ENCODE measurements at places on chromosomes 3 and 15.
A peak's percentile ranks its signal among the peaks of the same experiment; 100 is the strongest.

- DNase-seq, result no peak
Measured at GRCh38 chr15:51680321-51680720, 982 bp upstream of the SCG3 start.

- no peak for DNase-seq
Measured at GRCh38 chr15:68709876-68710275, 110.8 kb downstream of the ANP32A start.

- no peak for DNase-seq
Measured at GRCh38 chr3:182083112-182083511, 371.4 kb downstream of the SOX2 start.

DNA sequence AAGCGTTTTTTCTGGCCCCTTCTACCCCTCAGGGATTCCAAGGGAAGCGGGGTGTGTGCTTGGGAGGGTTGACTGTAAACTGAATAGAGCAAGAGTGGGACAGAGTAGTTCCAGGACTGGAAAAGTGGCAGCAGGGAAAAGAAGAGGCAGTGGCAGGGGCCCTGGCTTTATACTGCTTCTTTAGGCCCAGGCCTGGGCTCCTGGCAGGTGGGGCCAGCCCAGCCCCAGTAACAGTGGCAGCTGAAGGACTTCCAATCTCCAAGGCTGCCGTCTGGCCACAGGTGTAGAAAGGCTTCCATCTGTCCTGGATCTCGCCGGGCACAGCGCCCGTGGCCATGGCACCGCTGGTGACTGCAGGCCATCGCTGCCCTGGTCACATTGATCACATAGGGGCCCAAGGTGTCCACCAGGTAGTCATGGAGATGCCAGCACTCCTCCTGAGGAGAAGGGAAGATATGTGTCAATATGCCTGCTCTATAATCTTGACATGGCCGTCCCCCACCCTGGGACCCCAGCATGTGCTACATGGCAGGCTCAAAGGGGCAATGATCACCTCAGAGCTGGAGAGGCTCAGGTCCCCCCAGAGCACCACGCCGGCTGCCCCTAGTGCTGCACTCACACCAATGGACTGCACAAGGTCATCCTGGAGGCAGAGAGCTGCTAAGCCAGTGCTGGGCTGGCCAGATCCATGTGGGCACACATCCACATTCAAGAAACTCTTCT lies 1.0 kb upstream of the IFRD2 start:
- DNase-seq, result peak; percentile 62

DNA sequence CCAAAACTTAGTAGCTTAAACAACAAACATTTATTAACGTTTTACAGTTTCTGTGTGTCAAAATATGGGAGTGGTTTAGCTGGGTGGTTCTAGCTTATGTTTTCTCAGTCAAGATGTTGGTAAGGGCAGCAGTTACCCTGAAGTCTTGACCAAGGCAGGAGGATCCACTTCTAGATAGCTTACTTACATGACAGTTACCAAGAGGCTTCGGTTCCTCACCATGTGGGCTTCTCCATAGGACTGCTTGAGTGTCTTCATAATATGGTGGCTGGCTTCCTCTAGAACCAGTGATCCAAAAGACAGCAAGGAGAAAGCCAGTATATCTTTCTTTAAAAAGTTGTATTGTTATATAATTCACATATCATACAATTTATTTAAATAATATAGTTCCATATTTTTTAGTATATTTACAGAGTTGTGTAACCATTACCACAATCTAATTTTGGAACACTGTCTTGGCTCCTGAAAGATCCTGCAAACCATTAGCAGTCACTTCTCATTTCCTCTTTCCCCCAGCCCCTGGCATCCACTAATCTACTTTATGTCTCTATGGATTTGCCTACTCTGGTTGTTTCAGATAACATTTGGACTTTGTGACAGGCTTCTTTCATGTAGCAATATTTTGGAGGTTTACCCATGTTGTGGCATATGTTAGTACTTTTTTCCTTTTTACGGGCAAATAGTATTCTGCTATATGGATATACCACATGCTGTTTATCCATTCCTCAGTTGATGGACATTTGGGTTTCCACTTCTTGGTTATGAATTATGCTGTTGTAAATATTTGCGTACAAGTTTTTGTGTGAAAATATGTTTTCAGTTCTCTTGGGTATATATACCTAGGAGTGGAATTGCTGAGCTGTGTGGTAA lies 33.3 kb downstream of the MAPK6 start:
- DNase-seq, result no peak

GRCh38 chr3:72597756-72598195 lies 250.5 kb downstream of the SHQ1 start:
- no peak for DNase-seq

GRCh38 chr15:88663141-88663621 lies 24.4 kb downstream of the ISG20 start:
- no peak for DNase-seq

DNA sequence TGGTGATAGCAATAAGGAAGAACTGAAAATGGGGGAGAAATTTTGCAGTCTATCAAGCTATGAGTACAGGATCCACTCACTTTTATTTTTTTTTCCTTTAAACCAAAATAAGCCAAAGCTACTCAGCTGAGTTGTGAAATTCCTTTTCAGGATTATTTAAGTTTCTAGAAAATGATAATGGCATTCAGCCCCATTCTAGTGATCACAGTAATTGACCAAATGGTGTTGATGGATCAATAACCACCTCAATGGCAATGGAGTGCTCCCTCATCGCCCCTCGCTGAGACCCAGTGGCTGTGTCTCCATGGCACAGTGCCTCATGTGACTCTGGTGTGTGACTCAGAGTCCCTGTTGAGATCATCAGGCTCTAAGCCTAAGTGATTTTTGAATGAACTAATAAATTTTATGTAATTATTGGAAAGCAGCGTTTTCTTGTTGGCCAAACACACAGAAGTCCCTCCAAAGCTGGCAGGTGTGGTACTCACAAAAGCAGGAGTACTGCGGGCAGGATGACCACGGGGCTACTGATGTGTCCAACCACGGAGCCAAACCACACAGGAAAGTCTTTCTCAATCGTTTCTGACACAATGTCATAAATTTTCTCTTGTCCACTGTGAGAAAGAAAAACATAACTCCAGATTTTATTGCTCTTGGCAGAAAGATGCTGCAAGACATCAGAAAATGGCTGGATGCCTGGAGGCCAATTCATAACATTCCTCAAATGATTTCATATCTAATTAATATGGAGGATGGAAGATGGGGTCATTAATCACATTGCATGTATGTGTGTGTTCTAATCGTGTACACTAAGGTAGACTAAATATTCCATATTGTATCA lies 14.4 kb upstream of the STARD5 start:
- no peak for DNase-seq

GRCh38 chr3:14057701-14058100 lies 67.0 kb downstream of the CHCHD4 start:
- no peak for DNase-seq

DNA sequence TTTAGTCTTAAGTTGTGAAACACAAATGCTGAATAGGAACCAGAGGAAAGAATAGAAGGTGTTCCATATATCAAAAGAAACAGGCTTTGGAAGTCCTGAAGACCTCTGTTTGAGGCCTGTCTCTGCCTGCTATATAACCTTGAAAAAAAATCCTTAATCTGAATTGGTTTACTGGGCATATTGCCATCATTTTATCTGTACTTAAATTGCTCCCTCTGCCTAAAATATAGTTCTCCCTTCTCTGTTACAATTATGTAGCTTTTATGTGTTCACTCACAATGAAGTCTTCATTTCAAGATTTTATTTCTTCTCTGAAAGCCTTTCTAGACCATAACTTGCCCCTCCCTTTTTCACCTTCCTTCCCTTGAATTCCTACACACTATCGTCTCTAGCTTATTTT lies 21.2 kb downstream of the ARL13B start:
- DNase-seq, result no peak

DNA sequence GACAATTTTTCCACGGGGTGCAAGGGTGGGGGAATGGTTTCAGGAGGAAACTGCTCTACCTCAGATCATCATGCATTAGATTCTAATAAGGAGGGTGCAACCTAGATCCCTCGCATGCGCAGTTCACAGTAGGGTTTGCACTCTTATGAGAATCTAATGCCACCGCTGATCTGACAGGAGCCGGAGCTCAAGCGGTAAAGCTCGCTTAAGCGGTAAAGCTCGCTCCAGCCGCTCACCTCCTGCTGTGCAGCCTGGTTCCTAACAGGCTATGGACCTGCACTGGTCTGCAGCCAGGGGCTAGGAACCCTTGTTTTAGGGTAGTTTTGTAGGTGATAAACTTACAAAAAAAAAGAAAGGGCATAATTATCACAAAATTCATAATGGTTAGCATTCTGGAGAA lies 53.9 kb upstream of the RYR3 start:
- no peak for DNase-seq

GRCh38 chr15:57734860-57735259 lies 28.3 kb downstream of the POLR2M start:
- no peak for DNase-seq

GRCh38 chr3:72722930-72723726 lies 125.1 kb downstream of the SHQ1 start:
- no peak for DNase-seq

DNA sequence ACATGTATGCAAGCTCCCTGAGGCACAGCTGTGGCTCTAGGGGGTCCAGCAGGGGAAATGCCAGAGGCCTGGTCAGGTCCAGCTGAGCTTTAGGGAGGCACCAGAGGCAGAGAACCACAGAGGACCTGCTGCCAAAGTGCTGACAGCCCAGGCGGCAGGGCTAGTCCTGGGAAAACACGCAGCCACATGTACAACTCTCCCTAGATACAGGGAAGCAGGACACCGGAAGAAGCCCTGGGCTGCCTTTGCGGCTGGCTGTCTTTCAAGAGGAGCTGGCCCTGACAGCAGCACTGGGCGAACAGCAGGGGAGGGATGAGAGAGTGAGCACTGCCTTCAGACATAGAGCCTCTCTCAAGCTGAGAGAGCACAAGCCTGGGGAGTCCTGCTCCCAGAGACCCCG lies 40.7 kb downstream of the RFT1 start:
- DNase-seq, result no peak

DNA sequence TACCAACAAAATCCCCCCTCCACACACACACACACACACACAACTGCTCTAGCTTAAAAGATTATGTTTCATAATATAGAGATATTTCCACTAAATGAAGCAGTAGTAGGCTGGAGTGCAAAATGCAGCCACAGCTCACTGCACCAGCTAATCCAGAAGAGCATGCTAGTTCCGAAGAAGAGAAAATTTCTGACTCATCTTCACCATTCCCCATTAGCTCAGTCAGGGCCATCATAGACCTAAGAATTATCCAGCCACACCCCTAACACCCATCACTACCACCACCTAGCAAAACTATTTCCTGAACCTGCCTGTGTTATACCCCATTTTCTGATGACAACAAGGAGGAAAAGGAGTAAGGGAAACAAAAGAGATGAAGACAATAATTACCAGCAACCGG lies 67.1 kb upstream of the UBE2E2 start:
- DNase-seq, result no peak

- DNase-seq, result no peak
Measured at GRCh38 chr3:99624496-99625236, 13.7 kb upstream of the COL8A1 start.

DNA sequence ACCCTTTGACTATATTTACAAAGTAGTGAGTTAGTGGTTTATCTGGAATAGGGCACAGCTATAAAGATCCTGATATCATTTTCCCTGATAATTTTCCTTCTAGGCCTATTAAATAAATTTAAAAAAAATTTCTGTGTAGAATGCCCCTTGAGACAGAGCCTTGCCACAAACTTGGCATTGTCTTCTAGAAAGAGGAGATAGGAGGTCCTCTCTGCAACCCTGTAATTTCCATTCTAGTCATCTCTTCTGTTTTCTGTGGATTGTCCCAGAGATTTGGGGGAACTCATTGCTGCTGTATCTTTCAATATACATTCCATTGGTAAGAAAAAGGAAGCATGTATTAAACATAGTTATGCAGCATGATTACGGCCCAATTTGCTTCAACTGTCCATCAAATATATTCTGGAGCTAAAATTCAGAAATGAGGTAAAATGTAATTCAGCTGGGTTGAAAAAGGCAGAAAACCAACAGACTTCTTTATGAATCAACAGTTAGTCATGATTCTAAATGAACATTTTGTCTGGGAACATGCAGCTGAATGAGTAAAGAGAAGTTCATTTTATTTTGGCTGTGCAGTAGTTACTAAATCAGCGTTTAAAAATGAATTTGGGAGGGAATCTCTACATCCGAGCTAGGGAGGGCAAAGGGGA lies 401.1 kb downstream of the NAALADL2 start:
- DNase-seq, result no peak

- DNase-seq, result no peak
Measured at GRCh38 chr15:35191783-35192182, 106.7 kb upstream of the NANOGP8 start.

- DNase-seq, result no peak
Measured at GRCh38 chr3:58200846-58201355, 9.9 kb downstream of the DNASE1L3 start.

- no peak for DNase-seq
Measured at GRCh38 chr3:192422997-192423342, 304.4 kb downstream of the FGF12 start.

DNA sequence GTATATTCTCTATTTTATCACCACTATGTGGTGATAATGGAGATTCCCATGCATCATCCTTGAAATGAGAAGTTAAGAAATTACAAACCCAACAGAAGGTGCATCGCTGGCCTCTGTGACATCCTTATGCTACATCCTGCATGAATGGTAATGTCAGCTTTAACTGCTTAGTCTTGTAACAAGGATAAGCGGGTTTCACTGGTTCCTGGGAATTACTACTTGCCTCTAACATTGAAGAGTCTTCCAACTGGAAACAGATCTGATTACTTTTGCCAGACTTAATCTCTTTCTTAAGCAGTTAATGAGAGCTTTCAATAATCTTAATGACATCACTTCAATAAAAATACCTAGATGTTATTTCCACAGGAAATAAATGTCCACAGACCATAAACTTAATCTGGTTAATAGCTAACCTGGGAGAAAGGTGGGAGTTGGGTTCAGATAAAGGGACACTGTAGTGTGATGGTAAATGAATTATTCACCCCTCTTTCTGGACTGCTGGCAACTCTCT lies 44.0 kb downstream of the FMN1 start:
- DNase-seq, result no peak

- DNase-seq, result no peak
Measured at GRCh38 chr3:30343861-30344260, 262.5 kb upstream of the TGFBR2 start.

GRCh38 chr15:28937271-28937670 lies 51.5 kb downstream of the APBA2 start:
- DNase-seq, result no peak

- DNase-seq, result no peak
Measured at GRCh38 chr3:56700151-56700550, 17.1 kb upstream of the TASOR start.

- no peak for DNase-seq
Measured at GRCh38 chr15:92665100-92665555, 9.6 kb upstream of the FAM174B start.

- DNase-seq, result no peak
Measured at GRCh38 chr3:16362770-16363169, 97.8 kb downstream of the OXNAD1 start.

GRCh38 chr3:192879346-192880031 lies 38.2 kb downstream of the MB21D2 start:
- peak; percentile 15 for DNase-seq
